ENCODE measurements at places on chromosomes 11 and 22. TPM values are rescaled to one million over a fixed set of nuclear protein-coding genes. Genes with fewer than 3 reads are reported as not detected.

The FRMD8 gene
- total RNA-seq = 8.4 TPM

The SUSD2 gene
- total RNA-seq = 3.2 TPM

The PRR14L gene
- total RNA-seq = 14.3 TPM

The ABTB2 gene
- 24.7 TPM for total RNA-seq

The OR2D2 gene
- not detected for total RNA-seq

The TNNT3 gene
- total RNA-seq = 30.7 TPM

The LRFN4 gene
- 13.5 TPM for total RNA-seq

The RFPL1 gene
- total RNA-seq = not detected

The FAM83F gene
- total RNA-seq = 4.4 TPM

The CABP7 gene
- not detected for total RNA-seq

The GRIA4 gene
- not detected for total RNA-seq

The SPON1 gene
- total RNA-seq = 9.4 TPM

The GAL3ST3 gene
- 1.3 TPM for total RNA-seq

The MMP1 gene
- not detected for total RNA-seq

The RBM14 gene
- total RNA-seq = 37.9 TPM

The CLCF1 gene
- 0.82 TPM for total RNA-seq

The HRAS gene
- 55.9 TPM for total RNA-seq

The FXYD6 gene
- 30.2 TPM for total RNA-seq

The SCGB1D2 gene
- total RNA-seq = 1.6 TPM

The OR52N4 gene
- total RNA-seq = not detected

The KCNJ5 gene
- total RNA-seq = 5.4 TPM

The ALDH3B1 gene
- total RNA-seq = 3.7 TPM

The TENM4 gene
- 0.63 TPM for total RNA-seq

The OR52A1 gene
- not detected for total RNA-seq

The CELSR1 gene
- 8.9 TPM for total RNA-seq

The CHRM1 gene
- not detected for total RNA-seq

The CHADL gene
- 10.3 TPM for total RNA-seq

The PGA3 gene
- 0.19 TPM for total RNA-seq
